ENCODE measurements at places on chromosomes 11 and 22.

- DNase-seq: no peak
These were observed 84.1 kb upstream of the BARX2 start for GRCh38 chr11:129291546-129291945.

- no peak for DNase-seq
These were observed 105.0 kb downstream of the TRIM29 start for GRCh38 chr11:120032766-120033390.

- DNase-seq: peak; percentile 77
These were observed 9.0 kb upstream of the HIKESHI start for GRCh38 chr11:86292912-86293616.

- no peak for DNase-seq
These were observed 47.3 kb upstream of the CCDC34 start for GRCh38 chr11:27410272-27410671.

DNA sequence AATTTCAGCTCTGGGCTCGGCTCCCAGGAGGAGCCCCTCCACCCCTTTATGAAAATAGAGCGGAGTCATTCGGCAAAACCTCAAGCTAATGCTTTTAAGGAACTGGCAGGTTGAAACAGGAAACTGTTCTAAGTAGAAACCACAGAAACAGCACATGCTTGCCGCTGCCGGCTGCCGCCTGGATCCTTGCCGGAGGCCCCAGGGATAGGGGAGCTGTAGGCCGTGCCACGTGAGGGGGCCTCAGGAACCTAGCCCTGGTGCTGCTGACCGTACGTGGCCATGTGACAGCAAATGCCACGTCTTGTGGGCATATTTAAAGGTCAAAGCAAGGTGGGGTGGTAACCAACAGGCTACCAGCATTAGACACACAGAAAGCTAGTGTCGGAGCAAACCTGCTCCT lies 77.9 kb upstream of the TIMP3 start:
- DNase-seq: peak; percentile 76

- no peak for DNase-seq
These were observed at the start of gene ROBO4 for GRCh38 chr11:124897674-124898262. Gene ROBO4, minus strand, starts transcription at chr11:124897865. Its CDS starts 70 bp downstream, at chr11:124897795.

DNA sequence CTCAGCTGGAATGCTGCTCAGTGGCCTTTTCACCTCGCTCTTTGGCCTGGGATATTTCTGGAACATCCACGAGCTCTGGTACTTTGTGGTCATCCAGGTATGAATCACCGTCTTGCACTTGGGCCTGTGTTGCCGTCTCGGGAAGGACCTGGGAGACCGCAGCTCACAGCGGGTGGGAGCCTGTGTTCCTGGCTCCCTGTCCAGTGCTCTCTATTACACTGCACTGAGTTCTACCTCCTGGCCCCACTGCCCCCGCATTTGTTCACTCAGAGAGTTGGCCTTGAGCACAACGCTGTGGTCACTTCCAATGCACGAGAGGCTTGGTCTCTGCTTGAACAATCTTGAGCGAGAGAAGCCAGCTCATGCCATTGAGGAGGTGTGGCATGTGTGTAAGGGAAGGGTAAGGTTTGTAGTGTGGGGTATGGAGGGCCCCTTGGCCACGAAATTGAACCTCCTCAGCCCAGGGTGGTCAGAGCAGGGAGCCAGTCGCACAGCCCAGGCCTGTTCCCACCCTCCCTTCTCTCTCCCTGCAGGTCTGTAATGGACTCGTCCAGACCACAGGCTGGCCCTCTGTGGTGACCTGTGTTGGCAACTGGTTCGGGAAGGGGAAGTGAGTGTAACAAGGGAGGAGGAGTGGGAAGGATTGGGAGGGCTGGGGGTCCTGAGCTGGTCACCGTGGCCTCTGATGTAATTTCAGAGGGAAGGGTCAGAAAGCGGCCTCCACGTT lies 16.2 kb downstream of the SLC37A2 start:
- DNase-seq: no peak

GRCh38 chr11:126162306-126163030 lies 49.0 kb downstream of the RPUSD4 start:
- no peak for DNase-seq

GRCh38 chr11:34850334-34850733 lies 65.8 kb downstream of the APIP start:
- no peak for DNase-seq

DNA sequence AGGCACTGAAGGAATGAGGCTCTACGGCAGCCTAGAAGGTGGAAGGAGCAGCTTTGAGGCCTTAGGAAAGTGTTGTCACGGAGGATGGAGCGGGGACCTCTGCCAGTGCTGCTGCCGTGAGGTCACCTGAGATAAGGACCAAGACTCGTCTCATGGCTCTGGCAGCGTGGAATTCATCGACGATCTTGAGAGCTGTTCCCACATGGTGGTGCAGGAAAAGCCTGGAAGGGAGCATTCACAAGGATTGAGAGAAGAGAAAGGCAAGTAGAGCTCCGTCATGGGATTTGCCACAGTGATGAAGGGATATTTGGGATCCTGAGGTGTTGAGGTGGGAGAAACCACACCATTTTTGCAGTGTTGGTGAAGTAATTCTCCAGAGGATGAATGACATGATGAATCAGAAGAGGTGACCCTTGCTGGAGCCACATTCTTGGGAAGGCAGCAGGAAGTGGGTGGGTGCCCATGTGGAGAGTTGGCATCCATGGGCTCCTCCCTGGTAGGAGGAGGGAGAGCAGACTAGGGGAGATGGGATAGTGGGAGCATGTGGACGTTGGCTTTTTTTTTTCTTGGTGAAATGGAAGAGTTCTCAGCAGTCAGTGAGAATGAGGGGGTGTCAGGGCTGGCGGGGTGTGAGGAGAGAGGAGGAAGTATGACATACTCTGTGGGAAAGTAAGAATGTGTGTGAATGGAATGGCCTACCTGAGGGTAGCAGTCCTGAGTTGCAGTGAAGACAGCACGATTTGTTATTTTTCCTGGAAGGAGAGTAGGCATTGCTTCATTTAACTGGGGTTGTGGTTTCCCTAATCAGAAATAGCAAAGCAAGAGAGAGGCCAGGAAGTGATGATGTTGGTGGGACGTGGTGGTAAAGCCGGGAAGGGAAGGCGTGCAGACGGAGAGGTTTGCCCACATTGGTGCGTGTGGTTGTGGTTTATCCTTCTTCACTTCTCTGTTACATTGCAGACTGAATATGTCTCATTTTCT lies 11.1 kb downstream of the PPP6R3 start:
- peak; percentile 78 for DNase-seq

- no peak for DNase-seq
These were observed 58.6 kb downstream of the SC5D start for GRCh38 chr11:121351083-121351630.

GRCh38 chr11:77487790-77488189 lies 13.9 kb upstream of the PAK1 start:
- no peak for DNase-seq

DNA sequence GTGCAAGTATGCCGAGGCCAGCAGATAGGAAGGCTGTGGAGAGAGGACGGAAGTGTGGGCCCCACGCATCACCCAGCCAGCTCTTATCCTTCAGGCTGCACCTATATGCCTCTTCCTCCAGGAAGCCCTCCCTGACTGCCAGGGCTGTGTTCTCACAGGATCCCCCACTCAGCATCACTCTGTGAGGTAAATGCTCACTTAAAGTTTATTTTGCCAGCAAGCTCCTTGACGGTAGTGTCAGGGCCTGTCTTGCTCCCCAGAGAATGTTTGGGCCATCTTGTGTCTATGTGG lies 4.4 kb downstream of the TBX10 start:
- DNase-seq: no peak

GRCh38 chr11:57370251-57370650 lies 10.7 kb downstream of the PRG3 start:
- DNase-seq: no peak

- DNase-seq: no peak
These were observed 85.2 kb downstream of the BUD13 start for GRCh38 chr11:116687458-116688201.
